ENCODE measurements at places on chromosomes 13 and 19.

DNA sequence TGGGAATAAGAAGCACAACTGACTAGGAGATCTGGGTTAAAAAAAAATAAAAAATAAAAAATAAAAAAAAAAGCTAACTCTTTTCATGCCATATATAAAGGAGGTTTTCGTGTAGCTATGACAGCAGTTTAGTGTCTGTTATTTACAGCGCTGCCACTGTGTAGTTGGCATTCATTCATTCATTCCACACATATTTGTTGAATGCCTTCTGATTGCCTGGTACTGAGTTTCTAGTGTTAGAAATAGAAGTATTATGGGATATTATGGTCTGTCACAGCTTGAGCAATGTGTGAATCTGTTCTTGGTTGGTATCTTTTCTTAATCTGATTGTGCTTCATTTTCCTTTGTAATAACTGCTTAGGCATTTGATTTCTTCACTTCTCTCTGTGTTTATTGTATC lies 237.4 kb downstream of the NBEA start:
- DNase-seq: no peak

GRCh38 chr19:11387162-11388034 lies 3.3 kb upstream of the EPOR start:
- no peak for DNase-seq

DNA sequence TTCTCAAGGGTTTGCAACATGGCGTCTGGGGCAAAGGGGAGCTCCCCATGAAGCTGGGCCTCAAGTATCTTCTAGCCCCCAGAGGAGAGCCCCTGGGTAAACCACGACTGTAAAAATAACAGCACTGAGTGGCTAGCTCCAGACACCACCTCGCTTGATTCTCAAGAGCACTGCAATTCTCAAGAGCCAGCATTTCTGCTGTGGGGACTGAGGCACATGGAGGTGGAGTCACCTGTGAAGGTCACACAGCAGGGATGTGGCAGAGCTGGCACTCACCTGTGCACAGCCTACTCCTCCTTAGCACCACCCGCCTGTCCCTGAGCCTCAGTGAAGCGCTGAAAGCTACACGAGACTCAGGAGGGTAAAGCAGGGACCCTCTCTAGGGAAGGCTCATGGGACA lies 20.7 kb upstream of the CCNP start:
- DNase-seq: no peak

GRCh38 chr19:48553676-48554384 lies 1.9 kb downstream of the SULT2B1 start:
- DNase-seq: no peak

GRCh38 chr19:44846455-44847143 lies 502 bp downstream of the NECTIN2 start:
- no peak for DNase-seq

DNA sequence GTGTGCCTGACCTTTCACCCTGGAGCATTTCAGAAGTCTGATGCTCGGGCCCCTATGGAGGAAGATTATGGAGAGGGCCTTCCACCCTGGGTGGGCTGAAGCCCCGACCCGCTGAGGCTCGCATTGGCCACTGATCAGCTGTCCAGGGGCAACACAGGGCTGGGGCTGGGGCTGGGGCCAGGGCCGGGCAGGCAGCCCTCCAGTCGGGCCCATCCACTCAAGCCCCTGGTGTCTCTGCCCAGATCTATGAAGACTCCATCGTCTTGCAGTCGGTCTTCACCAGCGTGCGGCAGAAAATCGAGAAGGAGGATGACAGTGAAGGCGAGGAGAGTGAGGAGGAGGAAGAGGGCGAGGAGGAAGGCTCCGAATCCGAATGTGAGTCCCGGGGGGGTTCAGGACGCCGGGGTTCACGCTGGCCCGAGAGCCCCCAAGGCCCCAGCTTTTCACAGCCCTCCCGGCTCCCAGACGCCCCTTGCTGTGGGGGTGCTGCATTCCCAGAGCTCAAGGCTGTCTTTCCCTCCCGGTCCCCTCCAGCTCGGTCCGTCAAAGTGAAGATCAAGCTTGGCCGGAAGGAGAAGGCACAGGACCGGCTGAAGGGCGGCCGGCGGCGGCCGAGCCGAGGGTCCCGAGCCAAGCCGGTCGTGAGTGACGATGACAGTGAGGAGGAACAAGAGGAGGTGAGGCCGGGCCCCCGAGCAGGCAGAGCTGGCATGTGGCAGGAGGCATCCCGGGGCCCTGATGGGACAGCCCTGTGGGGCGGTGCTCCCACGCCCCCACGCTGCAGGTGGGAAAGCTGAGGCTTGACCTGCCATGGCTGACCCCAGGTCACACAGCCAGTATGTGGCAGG lies 29.5 kb upstream of the LDLR start:
- no peak for DNase-seq

Measured in stimulated activated CD4-positive, alpha-beta T cell treated with anti-CD3 and anti-CD28 coated beads, TNF-alpha, amount 100 ng/mL, for 24 hours (primary cell).